Activated T-cell treated with anti-CD3 and anti-CD28 coated beads, Interleukin-2, amount 50 U/mL, for 72 hours (primary cell): ENCODE measurements at places on chromosomes 6 and 20.

- no peak for DNase-seq
Observed at GRCh38 chr20:18984238-18985200, 170.9 kb downstream of the SCP2D1 start.

GRCh38 chr6:33057222-33058150 is 16.0 kb downstream of the HLA-DPA1 start:
- DNase-seq, result no peak

- DNase-seq, result peak; percentile 35
Observed at GRCh38 chr6:6788394-6789032, 200.0 kb downstream of the LY86 start.

DNA sequence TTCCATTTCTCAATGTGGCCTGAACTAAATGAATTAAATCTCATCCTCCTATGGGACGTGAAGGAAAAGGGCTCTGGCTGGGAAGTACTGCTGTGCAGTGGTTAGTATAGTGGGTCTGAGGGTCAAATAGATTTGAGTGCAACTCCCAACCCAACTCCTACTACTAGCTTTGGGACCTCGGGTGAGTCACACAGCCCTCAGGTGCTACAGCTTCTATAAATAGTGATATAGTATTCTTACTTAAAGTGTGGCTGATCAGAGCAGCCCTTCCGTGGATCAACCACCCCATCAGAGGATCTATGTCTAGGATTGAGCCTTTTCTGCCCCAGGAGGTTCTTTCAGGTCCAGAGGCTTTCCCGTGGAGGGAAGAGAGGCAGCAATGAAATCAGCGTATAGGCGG is 904 bp upstream of the UST start:
- DNase-seq, result no peak

DNA sequence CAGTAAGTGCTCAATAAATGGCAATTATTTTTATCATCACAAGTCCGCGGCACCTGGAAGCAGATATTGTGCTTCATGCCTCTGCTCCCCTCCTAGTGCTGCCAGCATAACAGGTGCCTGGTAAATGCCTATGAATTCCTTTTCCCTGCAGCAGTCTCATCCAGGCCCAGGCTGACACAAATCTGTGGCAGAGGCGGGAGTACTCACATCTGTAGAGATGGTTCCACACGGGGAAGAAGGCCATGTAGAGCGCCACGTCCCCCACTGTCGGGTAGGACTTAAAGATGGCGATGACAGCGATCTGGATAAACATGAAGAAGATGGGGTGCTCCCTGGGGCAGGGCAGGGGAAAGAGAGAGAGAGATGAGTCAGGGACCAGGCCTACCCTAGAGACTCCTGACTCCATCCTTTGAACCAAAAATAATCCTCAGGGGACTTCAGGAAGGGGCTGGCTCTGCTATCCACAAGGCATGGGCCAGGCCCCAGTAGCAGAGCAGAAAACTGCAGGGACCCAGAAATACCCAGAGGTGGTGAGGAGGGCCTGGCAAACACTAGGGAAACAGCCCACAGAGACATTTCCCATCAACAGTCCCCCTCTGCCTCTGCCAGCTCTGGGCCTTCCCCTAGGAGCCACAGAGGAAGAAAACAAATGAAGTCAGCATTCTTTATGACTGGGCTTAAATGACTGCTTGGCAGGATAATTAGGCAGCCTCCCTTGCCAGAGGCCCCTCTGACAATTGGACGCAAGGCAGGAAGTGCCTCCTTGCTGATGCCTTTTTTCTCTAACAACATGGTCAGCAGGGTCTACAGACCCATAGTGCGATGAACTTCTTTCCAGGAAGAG is 23.0 kb downstream of the MAP1LC3A start:
- DNase-seq, result peak; percentile 66

- no peak for DNase-seq
Observed at GRCh38 chr20:34808583-34808982, 16.9 kb downstream of the NCOA6 start.

GRCh38 chr6:144179828-144180227 is 29.5 kb downstream of the STX11 start:
- no peak for DNase-seq

- DNase-seq, result no peak
Observed at GRCh38 chr6:128241216-128241615, 279.2 kb downstream of the PTPRK start.

DNA sequence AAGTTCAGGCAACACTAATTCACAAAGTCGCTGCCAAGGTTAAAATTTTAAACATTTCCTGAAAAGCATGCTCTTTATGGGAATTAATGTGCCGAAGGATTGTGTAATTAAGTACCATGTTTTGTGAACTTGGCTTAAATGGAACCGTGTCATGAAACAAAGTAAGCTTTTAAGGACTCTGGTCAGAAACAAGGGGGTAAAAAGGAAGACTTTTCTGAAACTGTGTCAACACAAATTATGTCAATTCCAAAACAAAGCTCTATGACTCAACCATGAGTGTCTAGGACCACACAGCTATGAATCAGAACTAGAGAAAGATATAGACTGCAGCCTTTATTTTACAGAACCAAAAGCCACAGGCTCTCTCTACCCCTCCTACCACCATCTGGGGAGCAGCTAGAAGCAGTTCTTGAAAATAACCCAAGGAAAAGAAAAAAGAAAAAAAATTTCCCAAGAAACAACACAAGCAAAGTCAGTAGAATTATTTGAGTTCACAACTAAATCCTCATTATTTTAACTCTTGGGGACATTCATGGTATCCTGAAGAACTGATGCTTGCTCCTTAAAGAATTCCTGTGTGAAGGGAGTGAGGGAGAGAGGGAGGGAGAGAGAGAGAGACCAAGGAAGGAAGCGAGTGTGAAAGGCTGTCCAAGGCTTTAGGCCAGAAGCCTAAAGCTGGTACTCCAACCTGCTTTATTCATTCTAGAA is 81.9 kb downstream of the ZMYND8 start:
- DNase-seq, result peak; percentile 60

- no peak for DNase-seq
Observed at GRCh38 chr20:54161821-54162149, 12.0 kb downstream of the CYP24A1 start.

GRCh38 chr6:14189074-14189473 is 71.5 kb downstream of the CD83 start:
- no peak for DNase-seq

- no peak for DNase-seq
Observed at GRCh38 chr6:8387942-8388437, 47.4 kb downstream of the SLC35B3 start.

- DNase-seq, result no peak
Observed at GRCh38 chr20:48275286-48276020, 490.2 kb upstream of the SULF2 start.

GRCh38 chr6:24529985-24530384 is 35.2 kb downstream of the ALDH5A1 start:
- DNase-seq, result no peak

DNA sequence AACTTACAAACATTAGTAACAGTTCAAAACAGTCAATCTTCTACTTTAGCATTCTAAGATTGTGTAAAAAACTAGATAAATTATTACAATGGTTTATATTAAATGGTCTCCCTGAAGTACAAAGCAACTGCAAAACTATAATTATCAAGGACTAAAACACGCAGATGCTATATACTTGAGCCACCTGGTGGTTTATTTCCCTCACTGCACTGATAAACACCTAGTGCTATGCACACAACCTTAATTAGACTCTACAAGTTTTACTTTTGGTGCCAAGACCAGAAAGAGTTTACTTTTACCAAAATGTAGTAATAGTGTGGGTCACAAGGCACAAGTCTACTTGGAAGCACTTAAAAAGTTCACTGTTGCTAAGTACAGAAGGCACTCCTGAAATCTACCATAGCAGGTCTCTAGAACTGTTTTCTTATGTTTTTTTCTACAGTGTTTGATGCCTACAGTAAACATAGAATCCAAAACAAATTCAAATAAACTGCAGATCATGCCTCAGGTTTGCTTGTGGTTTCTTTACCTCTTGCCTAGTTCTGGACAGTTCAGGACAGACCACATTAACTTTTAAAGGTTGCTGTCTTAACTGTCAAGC is 49.2 kb downstream of the GMDS start:
- peak; percentile 32 for DNase-seq

DNA sequence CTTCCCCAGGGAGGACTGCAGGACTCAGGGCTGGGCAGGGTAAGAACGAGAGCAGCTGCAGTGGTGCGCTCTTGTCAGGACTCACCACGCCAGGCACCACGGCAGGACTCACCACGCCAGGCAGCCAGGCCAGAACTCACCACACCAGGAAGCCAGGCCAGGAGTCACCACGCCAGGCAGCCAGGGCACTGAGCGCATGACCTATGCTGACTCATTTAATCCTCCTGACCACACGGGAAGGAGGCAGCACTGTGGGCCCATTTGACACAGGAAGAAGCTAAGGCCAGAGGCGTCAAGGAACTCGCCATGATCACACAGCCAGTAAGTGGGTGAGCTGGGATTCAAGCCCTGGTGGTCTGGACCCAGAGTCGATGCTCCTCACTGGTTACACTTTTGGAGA is 189.3 kb downstream of the PREX1 start:
- DNase-seq, result no peak

DNA sequence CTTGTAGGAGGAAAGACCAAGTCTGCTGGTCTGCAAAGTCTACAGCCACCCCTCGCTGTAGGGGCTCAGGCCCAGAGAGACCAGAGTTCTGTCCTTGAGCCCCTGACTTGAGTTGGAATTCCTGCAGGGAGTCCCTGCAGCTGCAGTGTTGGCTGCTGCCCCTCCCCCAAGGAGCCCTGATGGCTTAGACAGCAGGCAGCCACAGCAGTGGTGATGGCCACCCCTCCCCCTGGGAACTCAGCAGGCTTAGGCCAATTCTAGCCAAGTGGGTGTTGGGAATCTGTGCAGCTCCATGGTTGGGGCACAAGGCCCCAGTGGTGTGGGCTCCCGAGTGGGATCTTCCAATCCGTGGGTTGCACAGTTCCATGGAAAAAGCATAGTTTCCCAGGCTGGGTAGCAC is 345.4 kb downstream of the CD109 start:
- no peak for DNase-seq

DNA sequence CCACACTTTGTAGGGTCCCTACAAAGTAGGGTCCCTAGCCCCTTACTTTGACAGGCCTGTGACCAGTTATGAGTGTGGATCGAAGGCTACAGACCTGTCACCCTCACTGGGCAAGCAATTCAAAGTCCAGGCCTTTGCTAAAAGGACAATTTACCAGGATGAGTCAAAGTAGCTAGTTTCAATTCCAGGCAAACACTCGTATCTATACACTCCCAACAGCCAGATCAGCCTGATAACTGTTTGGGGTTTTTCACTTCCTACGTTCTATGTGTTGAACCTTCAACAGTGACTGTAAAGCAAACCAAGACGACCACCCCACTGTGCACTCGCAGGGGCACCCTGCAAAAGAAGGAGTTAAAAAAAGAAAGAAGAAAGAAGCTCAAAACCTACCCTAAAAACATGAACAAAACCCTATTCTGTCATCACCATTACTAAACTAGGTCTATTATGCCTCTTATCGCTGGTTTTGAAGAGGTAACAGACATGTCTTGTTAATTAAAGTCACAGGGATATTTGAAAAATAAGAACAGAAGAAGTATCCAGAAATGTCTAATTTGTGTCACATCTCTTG is 3.2 kb downstream of the GFOD1 start:
- DNase-seq, result no peak

DNA sequence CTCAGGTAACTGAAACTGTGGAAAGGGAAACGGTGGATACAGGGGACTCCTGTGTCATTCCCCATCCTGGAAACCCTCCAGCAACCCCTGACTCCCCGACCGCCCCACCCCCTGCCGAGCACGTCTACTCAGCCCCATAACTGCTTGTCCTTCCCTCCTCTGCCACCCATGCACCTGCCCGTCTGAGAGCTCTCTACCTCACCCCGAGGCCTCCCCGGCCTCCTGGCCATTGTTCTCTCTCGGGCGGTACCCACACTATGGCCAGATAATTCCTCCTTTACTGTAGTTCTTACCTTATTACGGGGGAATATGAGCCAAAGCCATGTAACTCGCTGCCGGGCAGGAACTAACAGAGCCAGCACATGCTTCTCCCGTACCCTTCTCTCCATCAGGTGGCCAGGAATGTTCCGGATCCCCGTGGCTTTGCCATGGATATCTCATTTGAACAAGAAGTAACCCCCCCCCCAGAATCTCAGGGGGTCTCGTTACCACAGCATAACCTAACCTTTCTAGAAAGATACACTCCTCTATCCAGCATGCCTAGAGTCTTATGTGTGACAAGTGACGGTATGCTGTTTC is 4.8 kb upstream of the IRF4 start:
- no peak for DNase-seq

DNA sequence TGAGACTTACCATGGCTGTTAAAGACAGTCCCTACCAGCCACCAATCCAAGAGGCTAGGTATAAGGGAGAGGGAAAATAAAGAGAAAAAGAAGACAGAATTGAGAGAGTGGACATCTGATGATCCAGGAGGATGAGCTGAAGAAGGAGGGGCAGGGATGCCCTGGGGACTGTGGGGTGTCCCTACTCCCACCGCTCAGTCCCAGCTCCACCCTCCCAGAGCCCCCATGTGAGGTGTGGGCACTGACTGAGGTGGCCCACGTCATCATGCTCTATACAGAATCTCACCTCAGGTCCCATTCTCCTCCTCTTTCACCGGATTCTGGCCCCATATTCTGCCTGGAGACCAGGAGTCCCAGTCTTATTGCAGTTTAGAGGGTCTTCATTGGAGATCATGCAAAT is 135.7 kb downstream of the KLHL32 start:
- DNase-seq, result no peak

GRCh38 chr20:49343246-49343645 is 65.4 kb upstream of the ZNFX1 start:
- no peak for DNase-seq

GRCh38 chr20:24643731-24644626 is 174.6 kb downstream of the SYNDIG1 start:
- DNase-seq, result no peak

GRCh38 chr6:107817784-107818183 is 6.3 kb downstream of the SCML4 start:
- DNase-seq, result no peak

- DNase-seq, result no peak
Observed at GRCh38 chr20:25858495-25859425, 162.1 kb upstream of the ZNF337 start.

DNA sequence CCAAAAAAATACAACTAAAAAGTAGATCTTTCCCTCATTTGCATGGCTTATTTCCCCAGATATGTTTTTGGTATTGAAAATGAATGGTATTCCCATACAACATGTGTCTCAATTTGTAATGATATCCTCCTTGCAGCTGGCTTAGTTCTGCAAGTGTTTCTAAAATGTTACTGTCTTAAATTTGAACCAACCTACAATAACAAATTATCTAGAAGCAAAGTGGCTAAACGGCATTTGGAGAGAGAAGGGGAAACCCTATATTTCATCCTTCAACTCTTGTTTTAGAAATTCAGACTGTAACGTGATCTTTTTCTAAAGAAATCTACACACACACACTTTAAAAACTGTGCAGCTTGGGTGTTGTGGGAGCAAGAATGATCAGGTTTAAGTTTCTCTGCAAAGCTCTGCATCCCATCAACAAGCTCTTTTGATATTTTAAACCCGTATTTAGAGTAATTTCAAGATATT is 153.0 kb downstream of the SOBP start:
- no peak for DNase-seq

GRCh38 chr20:32356622-32357374 is 1.3 kb upstream of the ASXL1 start:
- no peak for DNase-seq
